NCI-H1092 (cell line): ENCODE measurements at places on chromosomes 12 and 14.
A peak's percentile ranks its signal among the peaks of the same experiment; 100 is the strongest.

GRCh38 chr14:88493392-88494185 lies 61.2 kb downstream of the PTPN21 start:
- DNase-seq, result no peak

GRCh38 chr14:50808053-50808452 lies 22.9 kb downstream of the NIN start:
- DNase-seq, result no peak

DNA sequence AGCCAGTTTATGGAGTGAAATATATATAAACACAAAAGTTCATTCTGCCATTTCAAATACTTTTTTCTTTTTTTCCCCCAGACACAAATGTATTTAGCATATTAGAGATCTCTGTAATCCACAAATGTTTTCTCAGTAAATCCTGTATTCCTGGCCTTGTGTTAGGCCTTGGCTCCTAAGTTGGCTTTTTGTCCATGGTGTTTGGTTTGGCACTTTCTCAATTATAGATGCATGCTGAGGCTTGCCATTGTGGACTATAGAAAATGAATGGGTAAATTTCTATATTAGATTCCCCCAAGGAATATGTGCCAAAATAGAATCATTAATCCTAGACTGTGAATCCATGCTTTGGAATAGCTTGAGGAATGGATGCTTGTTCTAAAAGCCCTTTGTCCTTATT lies 17.0 kb downstream of the RIC8B start:
- peak; percentile 15 for DNase-seq

DNA sequence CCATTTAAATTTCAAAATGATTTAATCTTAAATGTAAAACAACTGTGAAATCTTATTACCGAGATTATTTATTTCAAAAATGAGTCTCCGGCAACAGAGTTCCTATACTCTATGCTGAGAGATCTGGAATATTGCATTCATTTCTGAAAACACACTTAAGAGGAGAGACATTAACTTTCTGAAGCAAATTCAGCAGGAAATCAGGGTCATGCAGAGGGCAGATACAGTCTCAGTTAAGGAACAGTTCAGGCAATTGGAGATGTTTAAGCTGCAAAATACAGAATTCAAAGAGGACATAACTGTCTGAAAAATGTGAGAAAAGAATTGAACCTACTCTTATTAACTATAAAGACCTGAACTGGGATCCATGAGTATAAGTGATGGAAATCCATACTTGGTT lies 320.7 kb downstream of the PAWR start:
- no peak for DNase-seq

GRCh38 chr12:103929046-103929783 lies 995 bp upstream of the HSP90B1 start:
- peak; percentile 77 for DNase-seq
